ENCODE measurements at places on chromosomes 3 and 15.

GRCh38 chr15:80755885-80756284 lies 23.3 kb upstream of the CEMIP start:
- DNase-seq, result no peak

GRCh38 chr3:18127174-18127858 lies 297.8 kb downstream of the SATB1 start:
- no peak for DNase-seq

- no peak for DNase-seq
These were observed 183.9 kb downstream of the ARRDC4 start for GRCh38 chr15:98144388-98144787.

DNA sequence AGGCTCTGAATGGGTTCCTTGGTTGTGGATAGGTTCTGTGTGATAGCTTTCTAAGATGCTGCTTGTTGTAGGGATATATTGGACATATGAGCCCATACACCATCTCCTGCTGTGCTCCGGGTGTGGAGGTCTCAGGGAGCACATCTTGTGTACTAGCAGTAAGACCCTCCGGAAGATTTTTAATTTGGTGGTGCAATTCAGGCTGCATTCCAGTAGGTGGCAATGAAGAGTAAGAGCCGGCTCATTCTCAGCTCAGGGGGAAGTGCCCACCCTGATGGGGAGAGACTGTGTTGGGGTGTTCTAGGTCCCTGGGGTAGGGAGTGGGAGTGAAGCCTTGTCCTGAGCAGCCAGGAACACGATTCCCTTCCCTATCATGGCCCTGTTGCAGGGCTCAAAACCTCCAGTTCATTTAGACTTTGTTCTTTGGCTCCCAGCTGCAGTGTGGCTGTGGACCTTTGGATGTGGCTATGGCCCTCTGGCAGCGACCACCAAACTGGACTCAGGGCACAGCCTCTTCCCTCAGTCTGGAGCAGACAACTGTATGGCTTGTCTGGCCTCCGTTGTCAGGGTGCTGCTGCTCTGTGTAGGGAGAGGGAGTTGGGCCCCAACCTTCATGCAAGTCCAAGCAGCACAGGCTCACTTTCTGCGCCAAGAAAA lies 104.7 kb downstream of the UNC13C start:
- no peak for DNase-seq

- no peak for DNase-seq
These were observed 170.0 kb downstream of the RAB11A start for GRCh38 chr15:66039117-66039871.

DNA sequence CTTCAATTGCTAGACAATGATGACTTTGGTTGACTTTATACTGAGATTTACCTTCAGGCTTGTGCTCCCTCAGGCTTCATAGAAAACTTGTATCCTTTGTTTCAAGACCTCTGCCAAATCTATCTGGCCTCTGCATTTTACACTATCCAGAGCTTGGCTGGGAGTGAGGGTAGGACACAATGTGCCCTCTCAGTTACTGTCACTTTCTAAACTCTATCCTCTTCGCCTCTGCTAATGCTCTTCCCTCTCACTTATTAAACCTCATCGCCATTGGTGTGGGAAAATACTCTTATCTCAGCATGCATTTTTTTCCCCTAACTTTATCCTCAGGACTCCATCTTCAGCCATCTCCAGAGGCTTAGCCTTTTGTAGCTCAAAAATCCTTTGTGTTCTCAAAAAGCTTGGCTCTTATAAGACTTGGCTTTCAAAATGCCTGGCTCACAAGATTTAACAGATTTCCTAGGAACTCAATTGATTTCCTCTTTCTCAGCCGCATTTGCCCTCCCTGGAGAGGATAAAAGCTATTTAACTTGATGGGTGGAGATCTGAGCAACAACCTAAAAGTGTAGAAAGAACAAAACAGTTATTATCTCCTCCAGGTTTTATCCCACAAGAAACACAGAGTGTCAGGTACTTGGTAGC lies 28.3 kb downstream of the SUCNR1 start:
- DNase-seq, result no peak

- no peak for DNase-seq
These were observed 70.0 kb downstream of the PGPEP1L start for GRCh38 chr15:98937413-98938104.

DNA sequence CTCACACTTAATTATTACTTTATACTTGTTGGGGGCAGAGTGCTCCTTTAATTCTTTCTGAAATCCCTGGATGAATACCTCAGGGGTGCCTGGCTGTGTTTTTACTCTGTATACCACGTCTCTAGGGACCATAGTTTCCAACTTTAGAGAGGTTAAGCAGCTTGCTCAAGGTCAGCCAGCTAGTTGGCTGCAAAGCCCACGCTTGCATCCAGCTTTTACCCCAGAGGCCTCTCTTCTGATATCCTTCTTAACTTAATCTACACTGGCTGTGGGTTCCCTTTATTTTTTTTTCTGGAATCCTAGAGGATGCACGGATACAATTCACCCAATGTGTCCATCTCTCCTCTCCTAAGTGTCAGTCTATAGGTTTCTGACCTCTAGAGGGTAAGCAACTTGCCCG lies 1.4 kb downstream of the PDZRN3 start:
- no peak for DNase-seq

DNA sequence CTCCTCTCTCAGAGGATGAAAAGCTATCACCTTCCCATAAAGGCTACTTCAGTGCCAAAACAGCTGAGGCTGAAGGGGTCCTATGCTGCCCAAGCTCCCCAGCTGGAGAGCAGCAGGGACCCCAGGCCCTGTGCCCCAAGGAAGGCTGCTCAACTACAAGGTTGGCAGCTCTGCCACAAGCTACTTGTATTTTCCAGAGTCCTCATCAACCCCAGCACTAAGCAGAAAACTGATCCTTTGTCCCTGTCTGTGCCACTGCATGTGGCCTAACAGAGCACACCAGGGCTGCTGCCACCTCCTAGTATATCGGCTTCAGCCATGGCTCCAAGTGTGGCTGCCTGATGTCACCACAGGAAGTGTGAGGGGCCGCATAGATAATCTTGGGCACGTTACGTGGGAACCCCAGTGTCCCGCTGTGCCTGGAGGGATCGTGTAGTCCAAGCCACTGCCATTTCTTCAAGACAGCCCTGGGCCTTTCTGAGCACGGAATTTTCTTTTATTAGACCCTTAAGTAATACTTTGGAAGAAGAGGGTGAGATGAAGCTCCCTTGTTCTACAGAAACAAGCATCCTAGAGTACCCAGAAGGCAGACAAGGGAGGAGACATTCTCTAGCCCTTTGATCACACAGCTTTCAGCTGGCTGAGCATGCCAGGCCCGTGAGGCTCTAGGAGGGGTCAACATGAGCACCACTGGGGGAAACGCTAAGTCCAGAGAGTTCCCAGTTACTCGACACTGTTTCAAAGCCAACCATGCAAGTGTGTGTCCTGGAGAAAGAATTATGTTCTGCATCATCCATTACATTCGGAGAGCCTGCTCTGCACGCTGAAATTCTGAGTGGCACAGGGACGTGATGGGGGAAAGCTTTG lies 60.7 kb downstream of the CAPN7 start:
- DNase-seq, result no peak

DNA sequence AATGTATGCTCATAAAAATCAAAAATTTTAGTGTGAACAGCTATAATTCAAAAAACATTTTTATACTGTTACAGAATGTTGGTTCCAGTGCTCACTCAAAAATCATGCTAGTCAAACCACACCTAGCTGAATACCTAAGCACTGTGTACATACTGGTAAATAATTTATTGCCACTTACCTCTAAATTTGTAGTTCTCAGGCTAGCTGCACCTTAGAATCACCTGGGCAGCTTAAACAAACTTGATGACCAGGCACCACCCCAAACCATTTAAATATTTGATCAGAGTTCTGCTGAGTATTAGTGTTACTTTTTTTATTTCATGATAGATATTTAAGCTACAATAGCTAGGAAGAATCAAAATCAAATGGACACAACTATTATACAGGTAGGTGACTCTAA lies 32.3 kb upstream of the TMCO5A start:
- DNase-seq, result no peak

DNA sequence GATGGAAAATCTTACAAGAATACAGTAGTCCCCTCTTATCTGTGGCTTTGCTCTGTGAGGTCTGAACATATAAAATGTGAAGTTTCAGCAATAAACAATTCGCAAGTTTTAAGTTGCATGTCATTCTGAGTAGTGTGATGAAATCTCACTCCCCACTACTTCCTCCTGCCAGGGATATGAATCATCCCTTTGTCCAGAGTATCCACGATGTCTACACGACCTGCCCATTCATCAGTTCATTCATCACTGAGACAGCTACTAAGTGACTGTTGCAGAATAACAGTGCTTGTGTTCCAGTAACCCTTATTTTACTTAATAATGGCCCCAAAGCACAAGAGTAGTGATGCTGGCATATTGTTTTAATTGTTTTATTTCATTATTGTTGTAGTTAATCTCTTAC lies 489.2 kb upstream of the UBE2E2 start:
- no peak for DNase-seq

DNA sequence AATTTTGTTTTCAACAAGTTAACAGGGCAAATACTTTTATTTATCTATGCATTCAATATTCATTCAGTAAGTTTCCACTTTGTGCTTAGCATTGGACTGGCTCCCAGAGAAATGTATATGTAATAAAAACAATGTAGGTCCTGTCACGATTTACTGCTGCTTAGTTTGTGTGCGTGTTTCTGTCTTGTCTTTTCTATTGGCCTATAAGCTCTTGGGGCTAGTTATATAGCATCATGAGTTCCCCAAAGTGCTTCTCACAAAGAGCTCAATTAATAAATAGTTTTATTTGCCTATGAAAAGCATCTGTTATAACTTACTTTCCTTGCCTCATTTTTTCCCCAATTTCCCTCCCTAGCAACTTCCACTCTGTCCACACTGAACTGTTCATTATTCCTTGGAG lies 666.7 kb upstream of the NAALADL2 start:
- DNase-seq, result no peak

- peak; percentile 8 for DNase-seq
These were observed 33.0 kb upstream of the TEX264 start for GRCh38 chr3:51637941-51638471.

GRCh38 chr15:88805031-88805780 lies 2.0 kb downstream of the ACAN start:
- no peak for DNase-seq

GRCh38 chr3:135895734-135896121 lies 69.8 kb upstream of the PPP2R3A start:
- DNase-seq, result no peak

DNA sequence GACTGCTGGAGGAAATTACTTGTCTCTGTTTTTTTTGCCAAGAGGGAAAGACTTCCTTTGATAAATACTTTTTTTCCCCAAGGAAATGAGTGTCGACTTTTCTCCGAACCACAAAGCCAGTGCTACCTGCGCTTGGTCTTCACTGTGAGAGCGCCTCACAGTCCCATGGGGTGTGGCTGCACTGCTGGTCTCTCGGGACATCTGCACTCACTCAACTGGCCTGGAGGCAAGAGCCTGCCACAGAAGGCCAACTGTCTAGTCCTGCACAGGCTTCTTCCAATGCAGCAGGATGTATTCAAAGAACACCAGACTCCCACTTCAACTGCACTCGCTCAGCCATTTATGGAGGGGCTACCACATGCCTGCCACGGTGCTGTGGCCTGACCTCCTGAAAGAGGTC lies 40.6 kb upstream of the CGNL1 start:
- no peak for DNase-seq

DNA sequence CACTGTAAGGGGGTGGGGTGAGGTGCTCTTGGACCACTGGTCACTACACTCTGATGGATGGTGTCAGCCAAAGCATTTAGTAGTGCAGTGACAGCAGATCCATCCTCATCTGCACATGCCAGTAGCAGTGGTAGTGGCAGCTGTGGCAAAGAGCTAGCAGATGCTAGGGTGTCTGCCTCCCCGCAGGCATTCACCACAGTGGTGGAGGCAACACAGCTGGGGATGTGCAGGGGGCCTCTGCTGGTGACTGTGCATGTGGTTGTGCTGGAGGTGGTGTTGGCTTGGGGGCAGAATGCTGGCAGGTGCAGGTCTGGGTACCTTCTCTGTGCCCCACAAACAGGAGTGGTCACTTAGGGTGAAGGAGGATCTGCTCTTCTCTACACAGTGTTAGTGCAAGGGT lies 19.4 kb upstream of the DCUN1D1 start:
- DNase-seq, result no peak

GRCh38 chr3:41075975-41076374 lies 123.3 kb upstream of the CTNNB1 start:
- no peak for DNase-seq

- DNase-seq, result no peak
These were observed 47.9 kb upstream of the ITGA11 start for GRCh38 chr15:68479870-68480269.

- DNase-seq, result no peak
These were observed 5.2 kb upstream of the SIN3A start for GRCh38 chr15:75456710-75457109.

GRCh38 chr3:142844339-142844977 lies 44.4 kb downstream of the PCOLCE2 start:
- DNase-seq, result no peak

DNA sequence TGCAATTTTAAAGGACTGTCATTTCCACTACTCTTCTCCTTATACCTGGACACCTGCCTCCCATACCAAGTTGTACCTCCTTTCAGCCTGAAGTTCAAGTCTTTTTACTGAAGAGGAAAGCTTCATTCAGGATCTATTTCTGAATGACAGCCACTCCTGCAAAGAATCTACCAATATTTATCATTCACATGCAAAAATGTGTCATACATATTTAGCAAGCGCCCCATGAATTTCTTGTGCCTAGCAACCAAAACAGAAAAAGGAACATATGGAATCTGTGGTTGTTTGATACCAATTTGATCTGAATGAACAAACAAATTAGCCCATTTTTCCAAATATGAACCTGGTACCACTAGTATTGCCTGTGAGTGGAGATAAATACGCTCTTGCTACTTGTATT lies 16.8 kb downstream of the GJD2 start:
- no peak for DNase-seq
